Activated CD4-positive, alpha-beta T cell treated with anti-CD3 and anti-CD28 coated beads, Interleukin-2, amount 50 U/mL, for 4 hours (primary cell): ENCODE measurements at places on chromosomes 3 and 15.

DNA sequence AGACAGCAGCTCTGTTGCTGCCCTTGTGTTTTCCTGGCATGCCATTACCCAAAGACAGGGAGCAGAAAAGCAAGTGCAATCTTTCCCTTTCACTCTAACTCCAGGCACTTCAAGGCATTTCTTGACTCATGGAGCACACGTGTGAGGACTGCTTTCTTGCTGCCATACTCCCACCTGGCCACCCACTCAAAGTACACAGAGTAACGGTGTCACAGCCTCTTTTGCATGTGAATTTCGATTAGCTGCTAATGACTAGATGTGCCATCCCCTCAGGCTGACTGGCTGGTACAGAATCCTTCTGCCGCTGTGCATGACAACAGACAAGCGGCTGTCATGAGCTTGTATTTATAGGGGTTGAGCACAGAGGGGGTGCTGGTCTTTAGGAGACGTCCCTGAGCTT, 380.6 kb downstream of the CTNNB1 start:
- no peak for DNase-seq

- DNase-seq, result no peak
Observed at GRCh38 chr3:55484191-55484689, 2.9 kb downstream of the WNT5A start.

DNA sequence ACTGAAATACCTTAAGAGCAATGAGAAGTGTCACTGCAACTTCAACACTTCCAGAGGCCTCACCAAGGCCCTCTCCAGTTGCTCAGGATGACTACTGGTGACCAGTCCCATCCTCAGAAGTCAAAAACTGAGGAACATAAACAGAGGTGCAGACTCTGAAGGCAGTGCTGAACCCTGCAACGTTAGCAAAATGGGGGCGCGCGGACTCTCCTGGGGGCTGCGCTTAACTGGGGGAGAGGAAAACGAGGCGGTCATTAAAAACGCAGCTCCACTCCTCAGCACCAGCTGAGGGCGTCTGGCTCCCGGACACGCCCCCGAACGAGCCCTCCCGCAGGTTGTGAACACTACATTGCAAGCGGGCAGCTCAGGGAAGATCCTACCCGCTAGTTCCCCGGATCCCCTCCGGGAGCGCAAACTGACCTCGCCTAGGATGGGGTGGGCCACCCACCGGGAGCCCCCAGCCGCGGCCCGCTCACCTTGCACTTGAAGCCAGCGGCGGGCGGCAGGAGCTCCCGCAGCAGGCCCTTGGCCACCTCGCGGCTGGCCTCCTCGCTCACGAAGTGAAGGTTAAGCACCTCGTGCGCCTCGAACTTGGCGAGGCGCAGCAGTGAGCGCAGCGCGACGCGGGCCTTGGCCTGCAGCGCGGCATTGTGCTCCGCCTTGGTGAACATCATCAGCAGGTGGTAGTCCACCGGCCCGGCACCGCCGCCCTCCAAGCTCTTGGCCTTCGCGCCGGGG, 711 bp downstream of the XXYLT1 start:
- DNase-seq, result peak; percentile 26

GRCh38 chr3:149291178-149291577, 42.3 kb downstream of the TM4SF18 start:
- DNase-seq, result no peak

- no peak for DNase-seq
Observed at GRCh38 chr3:185960522-185961288, 22.9 kb upstream of the TRA2B start.

- DNase-seq, result no peak
Observed at GRCh38 chr3:189625572-189625971, 5.6 kb upstream of the TP63 start.

DNA sequence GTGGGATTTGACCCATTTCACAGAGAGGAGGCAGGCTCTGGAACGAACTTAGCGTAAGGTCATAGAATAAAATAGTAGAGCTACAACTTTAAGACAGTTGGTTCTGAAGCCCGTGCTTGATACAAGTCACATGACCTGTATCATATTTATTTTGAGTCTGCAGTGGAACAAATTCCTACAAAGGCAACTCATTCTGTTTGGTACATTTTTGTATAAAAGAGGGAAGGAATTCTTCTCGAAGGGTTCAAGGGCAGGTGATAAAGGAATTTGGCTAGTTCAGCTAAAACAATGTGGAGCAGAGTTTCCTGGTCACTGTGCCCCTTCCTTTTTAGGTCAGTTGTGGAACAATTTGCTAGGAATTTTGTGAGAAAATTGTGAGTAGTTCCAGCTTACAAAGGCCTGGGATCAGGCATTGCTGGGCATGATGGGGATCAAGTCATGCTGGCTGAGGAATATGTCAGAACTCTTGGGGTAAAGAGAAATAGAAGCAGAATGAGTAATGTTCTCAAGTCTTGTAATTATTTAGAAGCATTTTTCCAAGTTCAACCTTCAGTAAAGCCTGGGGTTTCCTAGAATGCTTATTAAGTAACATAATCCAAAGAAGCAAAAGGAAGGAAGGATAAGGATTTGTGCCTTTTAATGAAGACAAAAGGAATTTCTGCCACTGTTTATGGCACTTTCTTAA, 19.1 kb downstream of the USP3 start:
- no peak for DNase-seq

- DNase-seq, result no peak
Observed at GRCh38 chr3:68943753-68944500, 11.6 kb upstream of the TAFA4 start.

DNA sequence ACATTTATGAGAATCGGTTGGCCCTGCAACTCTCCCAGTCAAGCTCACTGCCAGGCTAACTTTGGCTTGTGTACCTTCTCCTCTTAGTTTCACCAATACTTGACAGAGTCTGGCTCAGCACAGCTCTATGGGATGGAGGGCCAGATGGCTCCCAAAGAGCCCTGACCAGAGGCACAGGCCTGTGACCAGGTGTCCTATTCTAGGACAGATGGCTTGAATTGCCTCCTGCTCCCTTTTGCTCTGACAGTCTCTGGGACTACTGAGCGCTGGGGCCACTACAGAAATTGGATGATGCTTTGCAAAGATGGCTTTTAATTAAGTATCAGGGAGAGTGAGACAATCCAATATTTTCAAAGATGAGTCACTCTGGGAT, 10.3 kb upstream of the ARID3B start:
- DNase-seq, result no peak

- DNase-seq, result no peak
Observed at GRCh38 chr3:140332131-140332530, 345.7 kb upstream of the TRIM42 start.

- no peak for DNase-seq
Observed at GRCh38 chr15:81011593-81011992, 10.9 kb downstream of the TLNRD1 start.

DNA sequence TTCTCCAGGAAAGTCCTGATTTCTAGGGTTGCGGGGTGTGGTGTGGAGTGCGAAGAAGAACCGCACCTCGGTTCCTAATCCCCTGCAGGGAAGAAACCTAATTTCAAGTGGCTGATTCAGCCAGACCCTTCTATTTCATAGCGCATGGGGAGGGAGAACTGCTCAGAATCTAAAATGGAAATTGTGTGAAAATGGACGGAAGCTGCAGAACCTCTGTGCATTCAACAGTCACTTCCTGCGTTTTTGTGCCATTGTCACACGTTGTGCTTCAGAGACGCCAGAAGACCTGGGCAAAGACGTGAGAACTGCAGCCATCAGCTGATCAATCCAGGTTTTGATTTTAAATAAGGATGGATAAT, 1.2 kb downstream of the SIDT1 start:
- DNase-seq, result peak; percentile 21

- DNase-seq, result no peak
Observed at GRCh38 chr3:135143474-135143873, 348.4 kb downstream of the EPHB1 start.

DNA sequence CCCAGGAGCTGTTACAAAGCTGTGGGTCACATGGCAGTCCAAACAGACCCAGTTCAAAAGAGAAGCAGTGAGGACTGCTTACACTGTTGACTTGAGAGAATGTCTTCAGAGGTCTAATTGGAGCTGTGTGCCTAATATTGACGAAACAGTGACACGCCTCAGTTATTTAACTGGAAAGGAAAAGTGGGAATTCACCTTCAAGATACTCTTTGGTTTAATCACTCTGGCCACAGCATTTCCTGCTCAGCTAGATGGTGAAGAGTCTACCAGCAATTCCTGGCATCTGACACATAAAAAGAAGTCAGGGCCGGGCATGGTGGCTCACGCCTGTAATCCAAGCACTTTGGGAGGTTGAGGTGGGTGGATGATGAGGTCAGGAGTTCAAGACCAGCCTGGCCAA, 326.4 kb downstream of the SV2B start:
- no peak for DNase-seq

- DNase-seq, result no peak
Observed at GRCh38 chr3:166425900-166426611, 588.8 kb upstream of the BCHE start.

DNA sequence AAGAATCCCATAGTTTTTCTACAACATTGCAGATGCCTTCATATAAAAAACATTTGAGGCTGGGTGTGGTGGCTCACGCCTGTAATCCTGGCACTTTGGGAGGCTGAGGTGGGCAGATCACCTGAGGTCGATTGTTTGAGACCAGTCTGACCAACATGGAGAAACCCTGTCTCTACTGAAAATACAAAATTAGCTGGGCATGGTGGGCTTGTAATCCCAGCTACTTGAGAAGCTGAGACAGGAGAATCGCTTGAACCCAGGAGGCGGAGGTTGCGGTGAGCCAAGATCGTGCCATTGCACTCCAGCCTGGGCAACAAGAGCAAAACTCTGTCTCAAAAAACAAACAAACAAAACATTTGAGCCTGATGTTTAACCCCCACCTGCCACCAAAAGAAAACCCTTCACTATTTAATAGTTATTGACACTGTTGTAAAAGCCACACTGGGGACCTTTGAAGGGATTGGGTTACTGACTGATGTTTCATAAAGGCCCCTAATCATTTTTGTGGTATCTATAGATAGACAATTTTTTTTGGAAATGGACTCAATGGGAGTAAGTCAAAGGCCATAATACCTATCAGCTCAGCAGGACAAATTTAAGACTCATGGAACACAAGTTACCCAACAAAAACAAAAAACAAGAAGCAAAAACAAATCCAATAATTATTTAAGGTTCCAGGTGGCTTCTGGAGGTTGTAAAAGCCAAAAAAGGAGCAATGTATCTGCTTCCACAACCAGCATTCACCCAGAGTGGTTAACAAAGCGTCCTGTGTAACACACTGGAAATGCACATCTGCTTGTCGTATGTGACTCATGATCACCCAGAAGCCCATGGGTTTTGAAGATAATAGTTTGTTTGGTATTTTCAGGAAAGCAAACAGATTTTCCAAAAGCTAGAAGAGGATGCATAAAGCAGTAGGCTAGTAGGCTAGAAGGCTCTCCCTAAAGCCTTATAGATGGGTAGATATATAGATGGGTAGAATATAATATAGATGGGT, 41.2 kb downstream of the CDCP1 start:
- DNase-seq, result no peak

DNA sequence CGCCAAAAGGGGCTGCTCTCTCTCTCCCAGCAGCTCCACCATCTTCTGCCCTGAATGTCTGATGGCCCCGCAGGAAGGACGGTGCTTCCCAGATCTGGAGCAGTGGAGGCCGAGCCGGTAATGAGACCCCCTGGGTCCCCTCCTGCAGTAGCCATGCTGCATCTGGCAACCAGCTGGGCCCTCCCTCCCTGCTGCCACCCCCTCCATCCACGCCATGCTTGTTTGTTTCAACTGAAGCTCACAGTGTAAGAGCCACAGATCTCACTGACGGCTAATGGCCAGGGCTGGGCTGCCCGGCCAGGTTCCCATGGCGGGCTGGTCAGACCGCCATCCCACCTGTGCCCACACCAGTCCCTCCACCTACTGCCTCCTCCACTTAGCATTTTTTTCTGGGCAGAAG, 260.8 kb downstream of the UACA start:
- DNase-seq, result no peak

- DNase-seq, result no peak
Observed at GRCh38 chr15:78461171-78461888, 23.3 kb downstream of the IREB2 start.

- no peak for DNase-seq
Observed at GRCh38 chr3:184600685-184601377, 39.2 kb downstream of the EPHB3 start.

DNA sequence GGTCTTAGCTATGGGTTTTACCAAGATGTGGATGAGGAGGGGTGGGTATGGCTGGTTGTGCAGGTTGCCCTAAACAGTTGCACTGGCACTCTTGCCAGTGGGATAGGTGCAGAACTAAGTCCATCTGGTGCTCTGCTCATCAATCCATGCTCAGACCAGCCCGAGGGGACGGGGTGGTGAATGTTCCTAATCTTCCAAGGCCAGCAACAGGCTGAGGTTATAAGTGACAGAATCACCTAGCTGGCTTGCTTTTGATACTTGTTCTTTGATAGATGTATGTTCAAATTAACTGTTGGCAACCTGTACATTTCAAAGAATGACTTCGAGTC, 53.5 kb upstream of the CCR2 start:
- DNase-seq, result no peak

DNA sequence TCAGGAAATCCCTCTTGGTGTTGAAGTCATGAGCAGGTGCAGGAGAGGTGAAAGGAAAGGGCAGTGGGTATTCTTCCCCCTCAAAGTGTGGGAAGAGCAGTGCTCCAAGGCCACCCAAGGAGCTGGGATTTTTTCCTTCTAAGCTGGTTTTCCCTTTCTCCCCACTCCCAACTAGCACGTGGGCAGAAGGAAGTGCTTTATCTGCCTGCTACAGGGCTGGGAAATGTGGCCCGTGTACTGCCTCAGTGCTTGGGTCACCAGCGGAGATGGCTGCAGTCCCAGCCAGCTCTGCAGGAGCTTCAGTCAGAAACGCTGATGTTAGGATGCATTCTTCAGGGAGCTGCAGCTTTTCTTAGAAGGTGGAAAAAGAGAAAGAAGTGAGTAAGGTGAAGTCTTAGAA, 99.2 kb downstream of the CACNA1D start:
- DNase-seq, result no peak

DNA sequence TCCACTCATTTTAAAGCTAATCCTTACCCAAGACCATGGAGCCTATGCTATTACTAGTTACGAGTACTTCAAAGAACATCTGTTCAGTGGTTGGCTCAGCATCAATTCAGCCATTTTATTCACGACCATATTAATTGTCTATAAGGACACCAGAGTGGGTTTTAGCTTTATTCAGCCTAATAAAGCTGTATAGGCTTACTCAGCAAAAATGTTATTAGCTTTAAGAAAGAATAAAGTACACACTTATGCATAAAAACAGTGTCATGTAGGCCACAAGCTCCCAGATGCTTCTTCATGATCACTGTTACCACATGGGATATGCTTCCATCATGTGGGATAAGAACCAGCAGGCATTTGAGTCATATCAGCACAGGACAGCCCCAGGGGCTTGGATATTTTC, 87.4 kb upstream of the GPR149 start:
- DNase-seq, result no peak

- DNase-seq, result no peak
Observed at GRCh38 chr3:186079925-186080324, 29.0 kb downstream of the ETV5 start.

GRCh38 chr15:48939648-48940047, 24.1 kb downstream of the SHC4 start:
- DNase-seq, result no peak

DNA sequence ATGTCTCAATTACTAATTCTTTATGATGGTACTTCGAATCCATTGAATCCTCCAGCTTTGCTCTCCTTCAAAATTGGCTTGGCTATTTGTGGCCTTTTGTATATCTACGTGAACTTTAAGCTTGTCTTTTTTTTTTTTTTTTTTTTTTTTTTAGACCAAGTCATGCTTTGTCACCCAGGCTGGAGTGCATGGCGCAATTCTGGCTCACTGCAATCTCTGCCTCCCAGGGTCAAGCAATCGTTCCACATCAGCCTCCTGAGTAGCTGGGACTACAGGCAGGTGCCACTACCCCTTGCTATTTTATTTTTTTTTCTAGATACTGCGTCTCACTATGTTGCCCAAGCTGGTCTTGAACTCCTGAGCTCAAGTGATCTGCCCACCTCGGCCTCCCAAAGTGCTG, 7.7 kb upstream of the DIPK2A start:
- DNase-seq, result no peak
